ENCODE measurements at places on chromosomes 16 and 17. TPM values are rescaled to one million over a fixed set of nuclear protein-coding genes. Genes with fewer than 3 reads are reported as not detected.

Gene GPR142
- not detected for total RNA-seq

Gene PRPSAP1
- total RNA-seq = 39.5 TPM

Gene ZNF624
- 1.8 TPM for total RNA-seq

Gene SPATA2L
- total RNA-seq = 9.9 TPM

Gene KCNJ2
- 0.53 TPM for total RNA-seq

Gene MPV17L
- not detected for total RNA-seq

Gene MAP2K3
- total RNA-seq = 12.1 TPM

Gene PRSS36
- total RNA-seq = 0.18 TPM

Gene KCNJ12
- not detected for total RNA-seq

Gene ITGAD
- total RNA-seq = not detected

Gene EXOC7
- total RNA-seq = 64.9 TPM

Gene CDIP1
- total RNA-seq = 6.6 TPM

Gene LRRC75A
- 1.8 TPM for total RNA-seq

Gene TEKT1
- not detected for total RNA-seq

Gene MAPT
- total RNA-seq = under 0.01 TPM

Gene GPRC5C
- under 0.01 TPM for total RNA-seq

Gene AIPL1
- not detected for total RNA-seq

Gene ZPBP2
- not detected for total RNA-seq

Gene WBP2
- 84.4 TPM for total RNA-seq

Gene TNK1
- 0.18 TPM for total RNA-seq

Gene TMEM220
- total RNA-seq = 2.9 TPM

Gene SCN4A
- not detected for total RNA-seq

Gene SLFN12L
- not detected for total RNA-seq

Gene SLFN14
- total RNA-seq = not detected

Gene CLDN9
- total RNA-seq = not detected

Gene CUEDC1
- 8.6 TPM for total RNA-seq

Gene CCL22
- total RNA-seq = not detected

Gene TMEM238L
- not detected for total RNA-seq

Gene KRTAP1-5
- total RNA-seq = 15.4 TPM

Measured in myometrial cell (primary cell).